NCI-H526 treated with DMSO at 0.1 percent for 48 hours (cell line): ENCODE measurements at places on chromosomes 13 and 19.

GRCh38 chr19:16915135-16915534 is 26.3 kb downstream of the F2RL3 start:
- DNase-seq: no peak

DNA sequence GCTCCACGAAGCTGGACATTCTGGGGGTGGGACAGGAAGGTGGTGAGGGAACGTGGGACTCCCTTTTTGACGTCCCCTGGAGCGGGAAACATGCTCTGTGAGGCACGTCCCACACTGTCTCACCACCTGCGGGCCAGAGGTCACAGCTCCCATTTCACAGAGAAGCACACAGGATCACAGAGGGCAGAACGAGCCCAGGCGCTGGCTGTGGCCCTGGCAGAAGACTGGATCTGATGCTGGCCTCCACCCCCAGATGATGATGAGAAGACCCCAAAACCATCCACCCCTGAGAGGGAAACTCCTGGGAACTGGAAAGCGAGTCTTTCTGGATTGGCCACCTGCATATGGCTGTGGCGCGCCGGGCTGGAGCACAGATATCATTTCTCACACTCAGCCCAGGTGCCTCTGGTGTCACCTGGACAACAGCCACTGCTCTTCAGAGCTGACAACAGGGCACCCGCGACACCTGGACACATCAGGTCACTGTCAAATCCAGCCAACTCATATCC is 216.2 kb downstream of the TUBA3C start:
- DNase-seq: no peak

DNA sequence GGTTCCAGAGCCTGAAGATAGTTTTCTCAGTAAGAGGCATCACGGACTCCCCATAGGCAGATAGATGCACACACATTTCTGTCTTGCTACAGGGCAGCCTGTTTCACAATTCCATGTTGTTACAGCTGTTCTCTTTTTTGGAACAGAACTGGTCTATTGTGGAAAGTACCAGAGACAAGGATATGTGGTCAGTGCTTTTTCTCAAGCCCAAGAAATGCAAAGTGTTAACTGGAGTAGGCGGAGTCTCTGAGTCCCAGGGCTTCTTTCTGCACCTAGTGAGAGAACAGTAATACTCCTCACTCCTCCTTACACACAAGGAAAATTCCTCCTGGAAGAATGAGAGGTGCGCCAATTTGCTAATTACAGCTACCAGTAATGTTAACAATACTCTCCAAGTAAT is 141.6 kb upstream of the ARGLU1 start:
- no peak for DNase-seq

- DNase-seq: no peak
Observed at GRCh38 chr13:100394005-100394695, 194.4 kb downstream of the GGACT start.

DNA sequence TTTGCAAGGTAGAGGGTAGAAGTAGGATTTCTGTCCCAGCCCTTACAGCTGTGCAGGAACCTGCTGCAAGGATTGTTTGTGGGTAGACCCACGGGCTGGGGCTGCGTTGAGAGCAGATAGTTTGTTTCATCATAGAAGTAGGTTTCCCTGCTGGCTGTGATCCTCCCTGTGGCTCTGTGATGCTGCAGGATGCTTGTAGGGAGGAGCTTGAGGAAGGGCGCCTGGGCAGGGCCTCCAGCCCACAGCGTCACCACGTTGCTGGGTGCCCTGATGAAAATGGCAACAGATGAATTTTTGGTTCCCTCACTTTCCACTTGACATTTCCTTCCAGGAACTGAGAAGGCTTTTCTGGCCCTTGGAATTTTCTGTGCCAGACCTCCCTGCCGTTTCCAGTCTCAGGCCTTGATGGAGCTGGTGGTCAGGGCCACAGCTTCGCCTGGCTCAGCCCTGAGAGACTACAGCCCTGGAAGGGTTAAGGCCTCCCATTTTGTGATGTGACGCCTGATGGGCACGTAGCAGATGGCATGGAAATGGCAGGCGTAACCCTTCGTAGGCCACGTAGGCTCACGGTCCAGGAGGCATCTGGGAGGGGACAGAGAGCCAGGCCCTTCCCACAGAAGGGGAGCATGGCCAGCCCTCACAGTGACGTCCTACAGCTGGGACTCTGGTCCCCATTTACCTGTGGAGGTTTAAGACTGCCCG is 42.2 kb downstream of the GATAD2A start:
- DNase-seq: no peak
